Activated CD4-positive, CD25-positive, alpha-beta regulatory T cell (primary cell): ENCODE measurements at places on chromosomes 3 and 15.

DNA sequence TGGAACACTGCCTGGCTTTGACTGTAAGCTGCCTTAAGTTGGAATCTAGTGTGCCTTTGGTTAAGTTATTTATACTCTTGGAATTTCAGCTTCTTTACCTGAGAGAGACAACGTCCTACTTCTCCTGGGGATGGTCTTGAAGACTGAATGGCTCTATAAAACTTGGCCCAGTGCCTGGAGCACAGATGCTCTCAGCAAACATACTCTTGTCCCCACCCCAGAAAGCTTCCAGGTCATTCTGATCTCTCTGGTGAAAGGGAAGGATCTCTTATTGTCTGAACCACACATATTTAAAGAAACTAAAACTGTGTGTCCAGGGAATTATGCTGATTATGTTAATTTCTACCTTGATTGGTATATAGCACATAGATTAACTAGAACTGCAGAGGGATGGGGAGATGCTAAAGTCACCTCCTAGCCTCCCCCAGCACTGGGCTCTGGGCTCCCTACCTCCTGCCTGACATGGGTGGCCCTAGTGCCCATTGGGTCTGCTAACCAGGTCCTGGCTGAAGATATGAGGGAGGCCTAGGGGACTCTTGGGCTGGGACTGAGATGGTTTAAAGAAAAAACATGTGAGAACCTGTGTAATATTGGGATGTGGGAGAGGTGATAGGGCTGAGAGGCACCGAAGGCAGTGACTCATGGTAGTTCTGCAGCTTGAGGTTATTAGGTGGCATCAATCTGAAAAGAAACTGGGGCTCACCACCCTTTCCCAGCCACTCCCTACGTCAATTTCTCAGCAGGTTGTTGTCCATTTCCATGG lies 171.0 kb downstream of the RPLP1 start:
- DNase-seq, result no peak

- peak; percentile 61 for DNase-seq
Observed at GRCh38 chr3:184354121-184354728, 7.2 kb downstream of the CLCN2 start.

- DNase-seq, result no peak
Observed at GRCh38 chr3:57637391-57637790, 40.2 kb upstream of the ARF4 start.

DNA sequence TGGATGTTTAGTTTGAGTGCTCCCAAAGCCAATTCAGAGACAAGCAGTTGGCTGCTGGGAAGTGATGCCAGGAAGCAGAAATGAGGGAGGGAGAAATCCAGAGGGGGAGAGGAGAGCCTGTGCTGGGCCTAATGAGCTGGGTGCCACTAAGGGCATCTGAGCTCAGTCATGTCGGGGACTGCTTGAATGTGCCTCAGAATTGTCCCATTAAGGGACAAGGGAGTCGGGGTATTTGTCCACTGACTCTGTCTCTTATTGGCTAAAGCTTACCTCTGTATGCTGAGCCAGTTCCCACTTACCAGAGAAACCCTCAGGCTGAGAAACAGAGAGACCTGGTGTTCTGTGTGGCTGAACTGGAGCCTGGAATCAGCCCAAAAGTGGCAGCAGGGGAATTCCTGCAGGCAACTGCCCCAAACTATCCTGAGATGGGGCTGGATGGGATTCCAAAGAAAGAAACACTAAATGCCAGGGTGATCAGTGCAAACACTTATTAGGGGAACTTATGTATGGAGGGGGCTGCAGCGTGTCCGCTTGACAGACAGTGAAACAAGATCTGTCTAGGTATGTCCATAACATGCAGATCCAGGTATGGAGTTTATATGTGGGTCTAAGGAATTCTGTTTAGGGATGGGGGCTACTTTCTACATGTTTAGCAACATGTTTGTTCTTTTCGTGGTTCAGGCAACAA lies 48.6 kb downstream of the NR1D2 start:
- no peak for DNase-seq

DNA sequence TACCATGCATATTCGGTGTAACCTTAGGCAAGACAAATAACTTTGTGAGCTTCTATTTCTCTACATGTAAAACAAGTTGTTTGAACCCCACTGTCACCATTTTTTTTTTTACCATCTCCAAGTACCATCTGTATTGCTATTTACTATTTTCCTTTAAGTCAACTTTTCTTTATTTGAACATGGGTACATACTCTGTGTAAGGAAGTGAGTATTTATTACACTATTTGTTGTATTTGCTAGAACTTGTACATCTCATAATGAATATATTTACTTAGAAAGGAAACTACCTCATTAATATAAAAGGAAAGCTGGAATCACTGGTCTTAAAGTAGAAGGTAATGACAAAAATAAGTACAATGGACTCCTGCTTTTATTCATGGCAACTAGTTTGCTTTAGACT lies 69.9 kb downstream of the WNT5A start:
- DNase-seq, result no peak

DNA sequence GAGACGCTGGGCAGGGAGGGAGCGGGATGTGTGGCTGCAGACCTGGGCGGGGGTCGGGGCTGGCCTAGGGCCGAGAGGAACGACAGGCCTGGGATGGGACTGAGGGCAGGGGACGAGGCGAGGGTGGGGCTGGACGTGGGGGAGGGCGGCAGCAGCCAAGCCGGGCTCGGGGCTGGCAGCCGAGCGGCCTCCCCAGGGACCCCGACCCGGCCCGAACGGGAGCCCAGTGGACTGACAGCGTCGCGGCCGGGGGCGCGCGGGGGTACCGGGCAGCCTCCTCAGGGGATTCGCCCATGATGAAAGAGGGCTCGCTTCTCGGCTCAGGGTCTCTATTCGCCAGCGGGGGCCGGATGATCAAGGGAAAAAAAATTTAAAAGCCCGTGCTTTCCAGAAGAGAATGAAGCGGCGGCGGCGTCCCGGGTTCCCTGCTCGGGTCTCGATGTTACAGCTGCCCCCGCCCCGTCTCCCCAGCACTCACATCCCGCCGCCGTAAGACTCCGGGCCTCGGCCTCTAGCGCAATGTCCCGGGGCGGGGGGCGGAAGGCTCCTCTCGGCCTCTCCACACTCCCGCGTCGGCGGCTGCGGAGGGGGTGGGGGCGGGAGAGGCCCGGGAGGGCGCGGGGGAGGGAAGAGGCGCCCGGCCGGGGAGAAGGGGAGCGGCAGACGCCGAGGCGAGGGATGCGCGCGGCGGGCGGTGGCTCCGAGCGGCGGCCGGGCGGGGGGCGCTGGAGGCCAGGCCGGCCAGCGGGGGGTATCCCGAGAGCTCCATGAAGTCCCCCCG lies 4.3 kb downstream of the PTH1R start:
- no peak for DNase-seq

DNA sequence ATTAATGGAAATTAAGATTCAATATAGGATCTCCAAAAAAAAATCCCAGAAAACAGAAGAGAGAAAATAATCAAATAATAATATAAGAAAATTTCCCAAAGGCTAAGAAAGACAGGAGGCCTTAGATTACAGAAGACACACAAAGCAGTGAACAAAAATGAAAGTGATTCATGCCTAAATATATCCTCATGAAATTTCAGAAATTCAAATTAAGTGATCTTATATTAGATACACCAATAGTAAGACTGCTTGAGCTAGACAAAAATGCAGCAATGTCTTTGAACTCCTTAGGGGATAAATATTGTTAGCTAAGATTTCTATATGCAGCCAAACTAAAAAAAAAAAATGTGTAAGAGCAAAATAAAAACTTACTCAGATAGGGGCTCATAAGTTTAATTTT lies 44.6 kb upstream of the ARPP21 start:
- no peak for DNase-seq
